ENCODE measurements at places on chromosomes 12 and 14. TPM values are rescaled to one million over a fixed set of nuclear protein-coding genes. Genes with fewer than 3 reads are reported as not detected.

The IFNG gene
- not detected for total RNA-seq

The OR11H12 gene
- not detected for total RNA-seq

The TMTC1 gene
- total RNA-seq: 4.5 TPM

The MYF5 gene
- not detected for total RNA-seq

The RNF212B gene
- not detected for total RNA-seq

All from bronchial epithelial cell (primary cell).